ENCODE measurements at places on chromosomes 5 and 9.

- DNase-seq = peak; percentile 84
Measured at GRCh38 chr9:135926402-135927194, 19.3 kb upstream of the CAMSAP1 start.

- no peak for DNase-seq
Measured at GRCh38 chr5:943201-943917, 50.7 kb downstream of the TRIP13 start.

- DNase-seq = no peak
Measured at GRCh38 chr9:131092548-131093440, 3.5 kb upstream of the AIF1L start.

DNA sequence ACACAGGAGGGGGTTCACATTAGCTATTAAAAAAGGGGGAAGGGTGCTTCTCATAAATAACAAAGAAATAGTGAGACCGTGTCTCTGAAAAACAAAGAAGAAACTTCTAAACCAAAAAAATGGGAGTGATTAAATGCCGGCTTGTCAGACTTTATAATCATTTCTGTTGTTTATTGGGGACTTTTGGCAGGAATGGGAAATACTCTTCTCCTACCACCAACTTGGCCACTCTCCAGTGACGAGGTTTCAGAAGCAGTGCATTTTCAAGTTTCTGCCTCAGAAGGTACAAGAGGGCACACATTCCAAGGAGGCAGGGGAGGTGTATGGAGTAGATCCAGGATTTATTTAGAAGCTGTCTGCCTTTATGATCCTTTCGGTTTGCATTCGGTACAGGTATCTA lies 46.2 kb downstream of the LIX1 start:
- no peak for DNase-seq

Measured in activated naive CD8-positive, alpha-beta T cell treated with anti-CD3 and anti-CD28 coated beads, Interleukin-2, amount 50 U/mL, for 24 hours (primary cell).